ENCODE measurements at places on chromosomes 5 and 9.

GRCh38 chr5:1111241-1111726, 579 bp downstream of the SLC12A7 start:
- no peak for DNase-seq

DNA sequence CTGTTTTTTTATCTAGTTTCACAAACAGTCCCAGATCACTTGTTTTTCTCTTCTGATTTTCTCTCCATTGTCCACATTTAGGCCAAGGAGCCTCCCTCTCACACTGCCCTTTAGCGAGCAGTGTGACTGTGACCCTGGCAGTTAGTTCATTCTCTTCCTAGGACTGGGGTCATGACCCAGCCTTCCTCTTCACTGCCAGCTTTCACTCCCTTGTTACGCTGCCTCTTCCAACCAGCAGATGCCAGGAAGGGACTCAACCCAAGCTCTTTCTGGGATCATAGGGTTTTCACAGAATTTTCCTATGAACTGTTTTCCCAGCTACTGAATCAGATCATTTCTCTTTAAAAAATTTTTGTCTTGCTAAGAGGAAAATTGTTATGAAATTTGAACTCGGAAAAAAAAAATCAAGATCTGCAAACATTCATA, 70.9 kb downstream of the LMNB1 start:
- no peak for DNase-seq

GRCh38 chr9:131840751-131841702, 101.2 kb upstream of the RAPGEF1 start:
- DNase-seq, result no peak

- DNase-seq, result no peak
Observed at GRCh38 chr9:106023455-106023854, 329.1 kb downstream of the TMEM38B start.

DNA sequence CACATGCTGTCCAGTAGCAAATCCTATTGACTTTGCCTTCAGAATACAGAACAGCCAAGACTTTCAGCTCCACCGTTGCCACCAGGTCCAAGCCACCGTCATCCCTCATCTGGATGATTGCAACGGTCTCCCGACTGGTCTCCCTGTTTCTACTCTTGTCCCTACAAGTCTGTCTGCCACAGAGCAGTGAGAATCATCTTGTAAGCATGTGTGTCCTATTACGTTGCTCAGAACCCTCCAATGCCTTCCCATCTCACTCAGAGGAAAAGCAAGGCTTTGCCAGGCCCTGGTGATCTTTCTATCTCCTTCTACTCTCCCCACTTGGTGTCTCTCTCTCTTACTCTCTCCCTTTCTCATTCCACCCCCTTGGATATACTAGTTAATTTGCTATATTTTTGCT, 76.7 kb upstream of the GDNF start:
- DNase-seq, result peak; percentile 20

Data from bronchial epithelial cell (primary cell).